ENCODE measurements at places on chromosomes 11 and 22. TPM values are rescaled to one million over a fixed set of nuclear protein-coding genes. Genes with fewer than 3 reads are reported as not detected.

The BIRC3 gene
- total RNA-seq = 17.6 TPM

The PPP1R14B gene
- 212 TPM for total RNA-seq

The AQP11 gene
- total RNA-seq = not detected

The MYOD1 gene
- total RNA-seq = not detected

The RIBC2 gene
- total RNA-seq = 1.5 TPM

The XNDC1N gene
- 7.3 TPM for total RNA-seq

DNA sequence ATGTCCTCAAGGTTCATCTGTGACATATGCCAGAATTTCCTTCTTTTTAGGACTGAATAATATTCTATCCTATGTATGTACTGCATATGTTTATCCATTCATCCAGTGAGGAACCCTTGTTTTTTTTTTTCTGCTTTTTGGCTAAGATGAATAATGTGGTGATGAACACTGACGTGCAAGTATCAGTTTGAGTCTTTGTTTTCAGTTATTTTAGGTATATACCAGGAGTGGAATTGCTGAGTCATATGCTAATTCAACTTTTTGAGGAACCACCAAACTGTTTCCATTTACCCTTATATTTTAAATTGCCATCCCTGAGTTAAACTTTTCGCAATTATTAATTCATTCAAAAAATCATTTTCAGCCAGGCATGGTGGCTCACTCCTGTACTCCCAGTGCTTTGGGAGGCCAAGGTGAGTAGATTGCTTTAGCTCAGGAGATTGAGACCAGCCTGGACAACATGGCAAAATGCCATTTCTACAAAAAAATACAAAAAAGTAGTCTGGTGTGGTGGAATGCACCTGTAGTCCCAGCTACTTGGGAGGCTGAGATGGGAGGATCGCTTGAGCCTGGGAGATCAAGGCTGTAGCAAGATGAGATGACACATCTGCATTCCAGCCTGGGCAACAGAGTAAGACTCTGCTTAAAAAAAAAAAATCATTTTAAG, 64.2 kb downstream of the MICAL2 start:
- peak; percentile 57 for DNase-seq

- no peak for DNase-seq
Observed at GRCh38 chr11:10164621-10165020, 129.4 kb downstream of the SBF2 start.

DNA sequence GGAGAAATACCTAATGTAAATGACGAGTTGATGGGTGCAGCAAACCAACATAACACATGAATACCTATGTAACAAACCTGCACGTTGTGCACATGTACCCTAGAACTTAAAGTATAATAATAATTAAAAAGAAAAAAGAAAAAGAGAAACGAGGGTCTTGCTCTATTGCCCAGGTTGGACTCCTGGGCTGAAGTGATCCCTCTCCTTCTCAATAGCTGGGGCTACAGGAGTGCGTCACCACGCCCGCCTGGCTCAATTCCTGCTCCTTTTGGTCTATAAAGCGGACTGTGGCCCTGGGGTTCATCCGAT, 521 bp upstream of the PTS start:
- DNase-seq = no peak

DNA sequence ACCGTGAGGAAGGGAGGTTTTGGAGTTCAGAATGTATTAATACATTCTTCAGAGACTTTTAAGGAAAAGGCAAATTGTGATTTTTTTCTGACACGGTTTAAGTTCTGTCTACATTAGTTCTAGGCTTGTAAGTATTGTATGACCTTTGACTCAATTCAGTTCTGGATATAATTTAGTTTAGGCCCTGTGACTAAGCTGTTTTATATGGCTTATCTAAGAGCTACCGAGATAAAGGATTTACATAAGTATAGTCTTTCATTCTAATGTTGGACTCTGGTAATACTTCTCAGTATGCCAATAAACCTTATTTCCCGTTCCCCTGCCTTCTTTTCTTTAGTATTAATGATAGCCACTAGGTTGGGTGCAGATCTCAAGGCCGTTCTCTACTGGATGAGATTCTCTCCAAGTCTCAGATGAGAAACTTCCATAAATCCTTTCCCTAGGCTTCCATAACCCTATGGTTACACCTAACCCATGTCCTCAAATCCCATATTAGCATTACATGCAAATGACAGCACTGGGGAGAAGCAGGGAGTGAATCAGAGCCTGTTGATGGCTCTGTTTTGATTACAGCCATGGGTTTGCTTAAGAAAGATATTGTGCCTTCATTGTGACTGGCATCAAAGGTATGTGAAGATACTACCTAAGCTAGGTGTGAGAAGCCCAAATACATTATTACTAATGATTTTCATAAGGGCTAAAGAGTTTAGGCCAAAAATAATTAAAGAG, 38.7 kb downstream of the BARX2 start:
- no peak for DNase-seq

DNA sequence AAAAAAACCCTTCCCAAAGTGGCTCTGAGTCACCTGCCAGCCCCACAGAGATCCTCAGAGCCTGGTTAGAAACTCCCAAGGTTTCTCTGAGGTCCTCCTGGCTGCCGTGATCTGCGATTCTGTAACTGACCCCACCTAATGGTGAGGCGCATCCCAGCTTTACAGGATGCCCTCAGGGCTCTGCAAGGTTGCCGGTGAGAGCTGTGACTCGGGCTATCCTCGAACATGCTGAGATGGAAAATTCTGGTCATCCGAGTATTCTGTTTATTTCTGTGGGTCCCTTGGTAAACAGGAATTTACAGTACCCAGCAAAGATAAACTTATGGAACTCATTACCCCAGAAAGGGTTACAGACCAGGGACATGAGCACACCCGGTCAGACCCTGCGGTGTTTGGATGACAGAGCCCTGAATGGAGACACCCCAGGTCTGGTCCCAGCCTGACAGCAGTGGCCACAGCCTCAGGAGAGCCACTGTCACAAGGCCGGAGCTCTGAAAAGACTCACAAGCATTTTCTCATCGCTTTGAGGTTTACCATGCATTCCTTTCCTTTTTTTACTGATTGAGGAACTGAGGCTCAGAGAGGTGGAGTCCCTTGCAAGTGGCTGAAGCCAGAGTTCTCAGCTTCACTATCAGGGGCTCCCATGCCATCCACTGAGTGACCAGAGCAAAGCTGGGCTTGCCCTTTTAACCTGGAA, 22.2 kb downstream of the LIF start:
- no peak for DNase-seq

- peak; percentile 88 for DNase-seq
Observed at GRCh38 chr11:67311556-67312082, 8.3 kb downstream of the SSH3 start.

DNA sequence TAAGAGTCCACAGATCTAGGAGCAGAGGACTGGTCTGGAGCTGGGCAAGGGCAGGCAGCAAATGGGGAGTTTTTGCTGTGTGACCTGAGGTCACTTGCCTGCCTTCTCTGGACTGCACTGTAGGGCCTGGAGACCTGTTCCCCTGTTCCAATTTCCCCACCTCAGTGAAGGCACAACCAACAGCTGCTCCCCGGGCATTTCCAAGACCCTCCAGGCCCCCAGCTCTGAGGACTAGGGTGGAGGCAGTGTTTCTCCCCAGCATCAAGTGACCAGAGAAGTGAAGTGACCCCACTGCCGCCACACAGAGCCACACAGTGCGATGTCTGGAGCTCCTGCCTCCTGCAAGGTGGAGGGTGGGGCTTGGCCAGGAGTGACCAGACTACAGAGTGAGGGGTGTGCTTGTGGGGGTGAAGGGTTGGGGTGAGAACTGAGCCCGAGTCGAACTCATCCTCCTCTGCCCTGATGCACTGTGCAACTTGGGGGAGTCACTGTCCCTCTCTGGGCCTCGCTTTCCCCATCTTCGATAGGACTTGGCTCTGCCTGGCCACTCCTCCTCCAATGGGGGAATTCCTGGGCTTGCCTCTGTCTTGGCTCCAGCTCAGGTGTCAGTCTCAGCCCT, 21.6 kb downstream of the P2RY2 start:
- no peak for DNase-seq

GRCh38 chr11:126591966-126592489, 236.5 kb downstream of the ST3GAL4 start:
- DNase-seq = no peak

DNA sequence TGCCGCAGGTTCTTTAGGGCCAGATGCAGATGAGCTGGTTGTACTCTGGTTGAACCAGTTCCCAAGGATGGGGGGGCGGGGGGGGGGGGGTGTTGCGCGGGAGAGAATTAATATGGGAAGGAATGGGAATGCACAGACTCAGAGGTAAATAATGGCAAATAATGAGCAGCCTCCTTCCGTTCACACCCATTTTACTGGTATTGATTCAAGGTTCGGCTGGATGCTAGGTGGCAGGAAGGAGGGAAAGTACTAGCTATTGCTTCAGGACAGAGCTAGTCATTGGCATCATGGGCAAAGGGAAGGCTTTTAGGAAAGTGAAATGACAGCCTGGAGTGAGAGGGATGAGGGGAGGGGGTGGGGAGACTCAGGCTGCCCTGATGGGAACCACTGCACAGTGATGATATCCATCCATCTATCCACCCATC, at the start of gene VSTM5:
Gene VSTM5, minus strand, starts transcription at position 25 of the 425 bp plus-strand sequence. CDS start 116 bp downstream, outside the sequence.
- DNase-seq = no peak

GRCh38 chr11:122248939-122249338, 132.9 kb upstream of the BLID start:
- no peak for DNase-seq

- DNase-seq = no peak
Observed at GRCh38 chr11:88344869-88345268, 7.3 kb upstream of the CTSC start.

DNA sequence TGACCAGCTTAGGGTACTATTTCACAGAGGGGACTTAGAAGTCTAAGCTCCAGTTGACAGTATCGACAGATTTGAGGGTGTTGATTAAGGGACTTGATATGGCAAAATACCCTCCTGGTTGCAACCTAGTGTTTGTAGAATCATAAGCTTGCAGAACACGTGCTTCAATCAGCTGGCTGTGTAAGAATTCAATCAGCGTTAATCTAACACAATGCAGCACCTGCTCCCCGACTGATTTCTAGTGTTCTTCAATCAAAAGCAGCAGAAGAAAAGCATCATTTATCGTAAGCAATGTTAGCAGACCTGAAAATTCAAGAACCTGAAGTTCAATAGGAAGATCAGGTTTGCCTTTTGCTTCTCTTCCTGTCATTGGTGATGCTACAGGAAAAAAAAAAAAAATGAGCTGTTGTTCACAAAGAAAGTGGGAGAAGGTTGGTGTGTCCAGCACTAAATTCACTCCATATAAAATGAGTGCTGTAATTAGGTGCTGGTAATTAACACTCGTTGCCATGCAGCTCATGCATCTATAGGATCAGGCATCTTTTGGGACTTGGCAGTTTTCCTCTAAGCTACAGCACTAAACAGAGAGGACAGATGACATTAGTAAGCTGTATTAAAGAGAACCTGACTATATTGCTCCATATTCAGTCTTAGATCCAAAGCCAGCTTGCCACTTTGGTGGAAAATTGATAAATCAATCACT, 840.3 kb downstream of the OPCML start:
- DNase-seq = no peak

- DNase-seq = no peak
Observed at GRCh38 chr11:130418756-130419155, 9.7 kb downstream of the ADAMTS8 start.

DNA sequence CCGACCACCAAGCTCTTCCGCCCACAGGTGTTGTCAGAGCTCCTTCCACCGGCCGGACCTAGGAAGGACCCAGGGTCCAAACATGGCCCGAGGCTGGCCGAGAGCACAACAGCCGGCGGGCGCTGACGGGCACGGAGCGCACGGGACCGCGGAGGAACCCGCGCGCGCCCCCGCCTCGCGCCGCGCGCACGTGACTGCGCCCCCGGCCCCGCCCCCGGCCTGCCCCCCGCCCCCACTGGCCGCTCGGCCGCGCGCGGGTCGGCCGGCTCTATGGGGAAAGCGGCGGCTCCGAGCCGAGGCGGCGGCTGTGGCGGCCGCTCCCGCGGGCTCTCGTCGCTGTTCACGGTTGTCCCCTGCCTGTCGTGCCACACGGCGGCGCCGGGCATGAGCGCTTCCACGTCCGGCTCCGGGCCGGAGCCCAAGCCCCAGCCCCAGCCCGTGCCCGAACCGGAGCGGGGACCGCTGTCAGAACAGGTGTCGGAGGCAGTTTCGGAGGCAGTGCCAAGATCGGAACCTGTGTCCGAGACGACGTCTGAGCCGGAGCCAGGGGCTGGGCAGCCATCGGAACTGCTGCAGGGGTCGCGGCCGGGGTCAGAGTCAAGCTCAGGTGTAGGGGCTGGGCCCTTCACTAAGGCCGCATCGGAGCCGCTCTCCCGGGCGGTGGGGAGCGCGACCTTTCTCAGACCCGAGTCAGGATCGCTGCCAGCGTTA, at the start of gene OSBP2:
Gene OSBP2, plus strand, starts transcription at position 235 of the 711 bp plus-strand sequence. Its CDS starts 36 bp downstream, at position 271.
- DNase-seq = no peak

DNA sequence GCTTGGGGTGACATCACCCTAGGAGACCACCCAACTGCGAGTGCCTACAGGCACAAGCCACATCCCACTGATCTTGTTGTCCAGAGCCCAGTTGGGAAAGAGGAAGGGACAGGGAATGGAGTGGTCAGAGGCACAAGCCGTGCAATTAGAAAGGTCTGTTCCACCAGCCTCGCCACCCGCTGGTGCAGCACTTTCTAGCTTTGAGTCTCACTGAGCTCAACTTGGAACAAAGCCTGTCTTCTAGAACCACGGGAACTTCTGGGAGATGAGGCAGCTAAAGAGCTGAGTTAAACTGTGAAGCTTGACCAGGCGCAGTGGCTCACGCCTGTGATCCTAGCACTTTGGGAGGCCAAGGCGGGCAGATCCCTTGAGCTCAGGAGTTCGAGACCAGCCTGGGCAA, 29.3 kb downstream of the TPBGL start:
- no peak for DNase-seq

DNA sequence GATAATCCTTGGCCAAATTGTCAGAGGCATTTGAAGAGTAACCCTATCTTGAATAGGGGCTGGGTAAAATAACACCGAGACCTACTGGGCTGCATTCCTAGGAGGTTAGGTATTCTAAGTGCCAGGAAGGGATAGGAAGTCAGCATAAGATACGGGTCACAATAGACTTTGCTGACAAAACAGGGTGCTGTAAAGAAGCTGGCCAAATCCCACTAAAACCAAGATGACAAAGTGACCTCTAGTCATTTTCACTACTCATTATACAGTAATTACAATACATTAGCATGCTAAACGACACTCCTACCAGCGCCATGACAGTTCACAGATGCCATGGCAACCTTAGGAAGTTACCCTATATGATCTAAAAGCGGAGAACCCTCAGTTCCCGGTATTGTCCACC, 964 bp upstream of the REXO2 start:
- no peak for DNase-seq
